Activated effector memory CD4-positive, alpha-beta T cell treated with Interleukin-2 at 50 U/mL for 16 hours (primary cell): ENCODE measurements at places on chromosomes 1 and 21.

- peak; percentile 26 for DNase-seq
Measured at GRCh38 chr1:32876341-32877210, 5.9 kb upstream of the FNDC5 start.

GRCh38 chr1:8082945-8083344 is 56.8 kb upstream of the ERRFI1 start:
- no peak for DNase-seq

GRCh38 chr1:9410737-9411297 is 118.1 kb downstream of the SPSB1 start:
- no peak for DNase-seq

- peak; percentile 83 for DNase-seq
Measured at GRCh38 chr21:33948096-33948950, 32.7 kb upstream of the ATP5PO start.

DNA sequence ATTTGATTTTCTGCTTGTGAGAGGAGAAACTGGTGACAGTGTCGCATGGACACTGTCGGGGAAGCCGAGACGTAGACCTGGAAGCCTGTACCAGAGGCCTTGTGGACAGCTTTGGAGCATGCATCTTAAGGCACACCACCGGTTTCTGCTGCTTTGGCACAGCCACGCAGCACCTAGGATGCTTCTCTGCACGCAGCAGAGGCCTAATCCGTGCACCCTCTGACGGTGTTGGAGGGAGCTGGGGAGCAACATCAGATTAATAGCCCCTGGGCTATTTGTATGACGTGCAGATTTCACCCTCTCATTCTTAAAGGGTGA is 30.3 kb downstream of the TEX35 start:
- no peak for DNase-seq

DNA sequence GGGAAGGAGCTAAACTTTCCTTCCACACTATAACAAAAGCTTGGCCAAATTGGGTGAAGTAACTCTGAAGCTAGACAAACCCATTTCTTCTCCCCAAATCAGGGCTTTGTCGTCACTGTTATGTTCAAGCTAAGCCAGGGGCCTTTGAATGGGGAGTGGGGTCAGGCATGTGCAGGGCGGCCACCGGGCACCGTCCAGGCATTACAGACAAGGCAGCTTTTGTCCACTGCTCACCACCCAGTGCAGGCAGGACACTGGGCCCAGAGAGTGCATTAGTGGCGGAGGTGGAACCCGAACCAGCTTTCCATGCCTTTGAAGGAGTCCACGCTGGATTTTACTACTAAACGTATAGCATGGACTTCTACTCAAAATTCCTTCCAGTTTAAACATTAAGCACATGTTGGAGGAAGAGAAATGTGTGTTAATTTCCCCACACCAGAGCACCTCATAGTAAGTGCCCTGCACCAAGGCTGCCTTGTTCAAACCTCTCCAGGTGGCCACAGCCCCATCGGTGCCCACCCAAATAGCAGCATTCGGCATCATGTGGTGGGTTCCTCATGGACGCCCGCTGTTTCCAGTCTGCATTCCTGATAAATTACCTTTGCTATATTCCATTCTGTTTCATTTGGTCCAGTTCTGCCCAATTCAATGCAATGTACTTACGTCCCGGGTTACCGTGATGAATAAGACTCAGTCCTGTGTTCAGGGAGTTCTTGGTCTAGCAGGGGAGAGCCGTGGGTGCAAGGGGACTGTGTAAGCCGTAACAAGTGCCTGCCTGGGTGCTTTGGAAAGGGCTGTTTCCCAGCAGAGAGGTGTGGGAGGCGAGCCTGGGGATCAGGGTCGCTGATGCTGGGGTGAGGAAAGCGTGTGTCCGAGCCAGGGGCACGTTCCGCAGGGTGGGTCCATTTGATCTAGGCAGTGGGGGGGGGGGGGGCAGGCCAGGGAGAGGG is 1.6 kb downstream of the UBASH3A start:
- DNase-seq: no peak

- DNase-seq: no peak
Measured at GRCh38 chr1:55305735-55306134, 90.6 kb upstream of the USP24 start.

GRCh38 chr1:44068442-44068921 is 37.2 kb upstream of the SLC6A9 start:
- DNase-seq: no peak

DNA sequence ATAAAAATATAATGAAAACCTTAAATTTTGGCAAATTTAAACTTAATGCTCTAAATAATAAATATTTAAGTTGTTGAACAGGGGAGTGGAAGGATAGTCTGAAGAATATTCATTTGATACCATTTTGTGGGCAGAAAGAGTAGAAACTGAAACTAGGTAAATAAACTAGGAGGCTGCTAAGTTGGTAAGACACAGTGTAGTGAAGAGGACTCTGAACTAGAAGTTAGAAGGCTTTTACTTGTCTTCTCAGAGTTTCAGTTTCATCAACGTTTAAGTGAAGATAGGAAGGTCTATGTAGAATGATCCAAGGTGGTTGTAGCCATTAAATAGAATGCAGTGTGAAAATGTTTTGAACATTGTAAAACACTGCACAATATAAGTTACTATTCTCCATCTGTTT is 516.9 kb downstream of the AMY1C start:
- no peak for DNase-seq

DNA sequence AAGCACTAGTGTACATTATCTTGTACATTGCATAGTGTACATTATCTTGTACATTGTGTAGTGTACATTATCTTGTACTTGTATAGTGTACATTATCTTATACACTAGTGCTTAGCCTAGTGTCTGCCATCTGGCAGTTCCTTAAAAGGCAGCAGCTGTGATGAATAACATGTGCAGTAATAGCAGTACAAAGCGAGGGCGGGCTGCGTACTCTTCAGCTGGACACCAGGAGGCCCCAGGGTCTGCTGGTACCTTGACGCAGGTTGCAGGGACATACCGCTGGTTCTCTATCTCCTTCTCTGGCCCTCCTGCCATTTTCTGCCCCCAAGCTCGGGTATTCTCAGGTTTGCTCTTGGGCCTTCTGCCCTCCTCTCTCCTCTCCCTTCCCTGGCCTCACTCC is 149.6 kb downstream of the SEC16B start:
- DNase-seq: no peak

DNA sequence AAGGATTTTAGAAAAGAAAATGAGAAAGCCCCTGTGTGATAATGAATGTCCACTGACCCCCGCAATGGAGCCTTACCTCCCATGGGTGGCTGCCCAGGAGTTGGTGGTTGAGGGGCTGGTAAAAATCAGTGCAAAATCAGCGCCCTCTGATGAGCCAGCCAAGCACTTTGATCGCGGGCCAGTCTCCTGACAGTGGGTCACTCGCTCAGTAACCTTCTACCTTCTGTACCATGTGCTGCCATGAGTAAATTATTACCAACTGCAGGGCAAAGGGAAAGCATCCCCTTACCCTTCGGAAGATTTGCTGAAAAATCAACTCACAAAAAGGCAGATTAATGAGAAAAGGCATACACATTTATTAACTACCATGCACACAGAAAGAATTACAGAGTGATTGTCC is 58.8 kb downstream of the KCNK1 start:
- no peak for DNase-seq

DNA sequence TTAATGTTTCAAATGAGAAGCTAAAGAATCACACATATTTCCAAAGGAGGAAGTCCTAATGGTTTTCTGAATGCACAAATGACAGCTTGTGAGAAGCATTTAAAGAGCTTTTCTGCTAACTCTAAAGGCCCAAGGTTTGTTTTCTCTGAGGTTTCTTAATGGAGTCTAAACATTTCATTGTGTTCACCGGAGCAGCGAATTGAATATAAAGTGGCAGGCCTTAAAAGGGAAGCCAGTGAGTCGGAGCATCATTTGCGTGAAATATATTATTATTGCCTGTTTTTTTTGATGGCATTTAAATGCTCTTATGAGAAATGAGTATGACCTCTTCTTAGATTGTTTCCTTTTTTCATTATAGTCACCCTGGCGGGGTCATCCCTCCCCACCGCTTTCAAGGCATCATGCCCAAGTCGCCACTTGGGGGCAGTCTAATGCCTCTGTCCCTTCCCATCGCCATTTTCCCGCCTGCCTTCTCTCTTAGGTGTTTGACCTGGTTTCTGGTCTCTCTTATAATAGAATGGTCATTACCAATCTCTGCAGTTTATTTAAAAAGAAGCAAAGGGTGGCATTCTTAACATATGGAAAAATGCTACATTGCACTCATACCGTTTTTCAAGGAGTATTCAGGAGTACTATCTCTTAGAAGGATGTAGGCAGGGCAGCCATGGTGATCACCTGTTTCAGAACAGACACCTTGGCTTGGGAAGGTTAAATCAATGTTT is 25.3 kb upstream of the OVAAL start:
- DNase-seq: peak; percentile 31

DNA sequence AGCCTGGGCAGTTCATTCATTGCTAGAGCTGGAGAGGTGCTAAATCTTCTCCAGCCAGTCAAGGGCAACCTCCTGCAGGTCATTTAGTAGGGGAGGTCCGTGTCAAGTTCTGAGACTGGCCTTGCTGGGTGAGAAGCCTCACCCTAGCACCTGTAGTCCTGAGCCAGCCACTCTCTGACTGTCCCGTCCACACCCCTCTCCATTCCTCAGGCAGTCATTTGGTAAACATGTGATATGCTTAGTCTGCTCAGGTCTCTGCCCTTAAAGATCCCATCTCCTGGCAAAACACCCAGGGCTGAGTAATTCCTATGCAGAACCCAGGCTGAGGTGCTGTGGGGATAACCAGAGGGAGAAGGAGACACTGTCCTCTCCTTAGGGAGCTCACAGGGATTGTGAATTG is 13.7 kb upstream of the IGFN1 start:
- DNase-seq: no peak
